ENCODE measurements at places on chromosomes 13 and 19.
A peak's percentile ranks its signal among the peaks of the same experiment; 100 is the strongest.

DNA sequence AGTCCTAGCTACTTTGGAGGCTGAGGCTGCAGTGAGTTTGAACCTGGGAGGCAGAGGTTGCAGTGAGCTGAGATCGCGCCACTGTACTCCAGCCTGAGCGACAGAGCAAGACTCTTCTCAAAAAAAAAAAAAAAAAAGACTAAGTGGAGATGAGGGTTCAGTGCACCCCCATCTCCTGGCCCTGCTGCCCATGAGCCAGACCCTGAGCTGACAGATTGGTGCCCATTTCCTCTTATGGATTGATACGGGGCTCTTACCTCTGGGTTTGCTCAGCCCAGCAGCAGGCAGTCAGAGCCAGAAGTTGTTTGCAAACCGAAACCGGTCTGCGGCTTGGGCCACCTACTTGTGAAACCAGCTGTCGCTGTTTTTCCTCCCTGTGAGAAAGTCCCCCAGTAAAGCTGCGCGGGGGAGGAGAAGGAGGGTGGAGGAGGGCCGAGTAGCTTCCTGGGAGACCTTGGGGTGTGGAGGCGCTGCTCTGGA is 36.9 kb downstream of the ARRDC2 start:
- DNase-seq: peak; percentile 80

DNA sequence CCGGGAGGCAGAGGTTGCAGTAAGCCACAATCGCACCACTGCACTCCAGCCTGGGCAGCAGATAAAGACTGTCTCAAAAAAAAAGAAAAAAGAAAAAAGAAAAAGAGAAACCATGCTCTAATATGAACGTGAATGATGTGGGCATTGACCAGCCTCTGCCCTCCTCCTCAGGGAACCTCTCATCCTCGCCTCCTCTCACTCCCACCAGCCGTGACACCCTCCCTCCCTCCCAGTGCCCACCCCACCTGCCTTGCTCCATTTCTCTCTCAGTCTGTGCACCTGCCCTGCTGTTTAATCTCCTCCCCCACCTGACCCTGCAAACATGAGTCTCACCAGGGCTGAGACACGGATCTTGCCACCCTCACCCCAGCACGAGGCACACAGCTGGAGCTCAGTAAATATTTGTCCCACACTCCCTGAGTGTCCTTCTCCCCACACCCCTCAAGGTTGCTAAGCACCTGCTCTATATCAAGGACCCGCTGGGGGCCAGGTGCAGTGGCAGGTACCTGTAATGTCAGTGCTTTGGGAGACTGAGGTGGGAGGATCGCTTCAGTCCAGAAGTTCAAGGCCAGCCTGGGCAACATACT is 7.5 kb upstream of the BCAT2 start:
- no peak for DNase-seq

DNA sequence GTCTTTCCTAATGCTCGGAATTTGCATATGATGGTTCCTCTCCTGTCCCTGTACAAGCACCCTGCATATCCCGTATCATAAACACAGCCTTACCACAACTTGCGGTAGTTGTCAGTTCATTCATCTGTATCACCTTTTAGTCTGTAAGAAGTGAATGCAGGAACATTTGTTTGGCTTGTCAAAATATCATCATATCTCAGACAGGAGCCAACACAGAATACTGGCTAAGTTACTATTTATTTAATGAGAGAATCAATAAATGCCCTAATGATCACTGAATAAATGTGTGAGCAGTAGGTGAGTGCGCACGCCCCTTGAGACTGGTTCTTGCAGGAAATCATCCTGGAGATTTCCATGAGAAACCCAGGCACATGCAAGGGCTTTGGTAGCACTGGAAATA is 182.8 kb downstream of the MYO16 start:
- no peak for DNase-seq

DNA sequence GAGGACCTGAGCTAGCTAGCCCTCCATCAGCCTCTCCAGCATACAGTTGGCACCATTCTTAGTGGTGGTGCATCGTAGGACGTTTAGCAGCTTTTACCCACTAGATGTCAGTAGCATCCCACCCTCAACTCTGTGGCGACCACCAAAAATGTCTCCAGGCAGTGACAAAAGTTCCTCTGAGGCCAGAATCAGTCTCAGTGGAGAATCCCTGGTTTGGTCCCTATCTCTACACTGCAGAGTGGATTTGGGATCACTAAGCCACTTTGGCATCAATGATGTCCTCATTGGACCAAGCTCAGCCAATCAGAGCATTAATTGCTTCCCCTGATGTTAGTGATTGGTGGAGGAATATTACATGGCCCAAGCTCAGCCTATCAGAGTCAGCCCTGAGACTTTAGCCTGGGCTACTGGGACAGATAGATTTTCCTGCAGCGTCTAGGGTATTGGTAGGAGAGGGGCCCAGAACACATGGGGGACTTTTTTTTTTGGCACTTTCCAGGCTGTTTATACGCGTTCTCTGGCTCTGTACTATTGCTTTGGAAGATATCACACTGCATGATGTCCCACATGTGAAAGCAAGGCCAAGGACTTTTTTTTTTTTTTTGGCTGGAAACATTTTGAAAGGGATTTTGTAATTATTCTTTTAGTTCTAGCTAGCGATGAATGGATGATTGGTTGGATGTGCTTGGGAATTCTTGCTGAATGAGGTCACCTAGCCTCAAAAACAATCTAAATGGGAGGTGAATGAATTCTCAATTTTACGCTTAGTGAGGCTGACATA is 7.0 kb downstream of the TMEM221 start:
- no peak for DNase-seq

Data from activated T-helper 9 cell treated with anti-CD3 and anti-CD28 coated beads, Interleukin-2, amount 50 U/mL, for 16 hours (primary cell).